Activated T-helper 17 cell treated with anti-CD3 and anti-CD28 coated beads, Interleukin-2, amount 50 U/mL, for 72 hours (primary cell): ENCODE measurements at places on chromosomes 12 and 14. TPM values are rescaled to one million over a fixed set of nuclear protein-coding genes. Genes with fewer than 3 reads are reported as not detected.

The HOXC9 gene
- total RNA-seq, result not detected

DNA sequence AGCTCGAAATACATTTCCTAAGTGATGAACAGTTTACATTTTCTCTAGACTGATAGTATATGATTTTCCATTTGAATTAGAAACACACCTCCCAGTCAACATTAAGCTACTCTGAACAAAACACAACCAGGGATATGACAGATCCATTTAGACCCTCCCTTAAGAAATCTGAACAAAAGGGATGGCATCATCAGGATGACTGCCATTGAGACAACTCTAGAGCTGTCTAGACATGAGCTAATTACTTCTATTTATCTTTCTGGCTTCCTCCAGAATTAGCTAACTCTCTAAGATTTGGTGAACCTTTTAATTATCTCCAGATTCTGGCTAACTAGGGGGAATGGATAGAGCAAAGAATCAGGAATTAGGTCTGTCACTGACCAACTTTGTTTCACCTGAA lies 92.9 kb upstream of the IGF1 start:
- no peak for ATAC-seq

GRCh38 chr12:42332301-42333285 lies 6.6 kb downstream of the PPHLN1 start:
- ATAC-seq, result peak; percentile 52

DNA sequence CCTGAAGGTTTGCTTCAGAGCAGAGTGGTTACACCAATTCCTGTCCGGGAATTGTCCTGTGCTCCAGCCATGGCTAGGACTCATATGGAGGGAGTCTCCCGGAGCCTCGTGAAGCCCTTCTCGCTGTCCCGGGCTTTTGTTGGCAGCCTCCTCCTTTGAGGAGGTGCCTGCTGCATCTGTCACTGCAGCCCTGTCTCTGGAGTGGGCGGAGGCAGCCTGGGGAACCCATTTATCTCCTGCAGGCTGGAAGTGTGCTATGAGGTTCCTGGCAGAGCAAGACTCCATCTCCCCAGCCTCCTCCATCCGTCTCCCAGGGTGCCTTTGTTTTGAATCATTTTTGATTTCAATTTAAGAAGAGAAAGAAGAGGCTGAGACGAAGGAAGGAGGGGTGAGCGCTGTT lies 355.3 kb downstream of the GLT1D1 start:
- ATAC-seq, result no peak

DNA sequence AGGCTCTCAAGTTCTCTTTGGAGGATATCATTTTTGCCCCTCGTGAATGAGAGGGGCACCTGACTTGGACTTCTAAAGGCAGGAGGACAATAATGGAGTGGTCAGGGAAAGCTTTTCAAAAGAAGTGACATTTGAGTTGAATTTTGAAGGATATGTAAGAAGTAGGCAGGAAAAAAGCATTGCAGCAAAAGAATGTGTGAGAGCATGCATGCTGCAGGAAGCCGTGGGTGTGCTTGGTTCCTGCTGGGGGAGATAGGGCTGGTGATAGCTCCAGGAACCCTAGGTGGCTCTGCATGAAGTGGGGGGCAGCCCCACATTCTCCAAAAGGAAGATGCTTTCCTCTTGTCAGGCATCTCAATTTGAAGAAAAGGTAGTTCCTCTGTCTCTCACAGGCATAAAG lies 23.1 kb downstream of the ACVR1B start:
- ATAC-seq, result no peak

DNA sequence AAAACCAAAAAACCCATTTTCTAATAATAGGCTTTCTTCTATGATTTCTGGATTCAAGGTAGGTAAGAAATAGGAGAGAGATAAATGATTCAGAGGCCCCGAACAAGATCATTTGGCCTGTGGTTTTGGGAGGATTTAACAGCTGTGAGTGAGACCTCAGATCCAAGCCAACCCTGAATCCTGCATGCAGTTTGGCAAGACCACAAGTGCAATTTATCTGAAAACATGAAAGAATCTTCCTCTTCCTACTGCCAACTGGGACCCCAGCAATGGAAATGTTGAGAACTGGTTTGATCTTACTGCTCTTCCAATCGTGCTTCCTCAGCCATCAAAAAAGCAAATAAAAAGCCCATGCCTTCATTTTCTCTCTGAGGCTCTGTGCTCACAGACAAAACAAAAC lies 519.7 kb upstream of the TBX3 start:
- ATAC-seq, result no peak

DNA sequence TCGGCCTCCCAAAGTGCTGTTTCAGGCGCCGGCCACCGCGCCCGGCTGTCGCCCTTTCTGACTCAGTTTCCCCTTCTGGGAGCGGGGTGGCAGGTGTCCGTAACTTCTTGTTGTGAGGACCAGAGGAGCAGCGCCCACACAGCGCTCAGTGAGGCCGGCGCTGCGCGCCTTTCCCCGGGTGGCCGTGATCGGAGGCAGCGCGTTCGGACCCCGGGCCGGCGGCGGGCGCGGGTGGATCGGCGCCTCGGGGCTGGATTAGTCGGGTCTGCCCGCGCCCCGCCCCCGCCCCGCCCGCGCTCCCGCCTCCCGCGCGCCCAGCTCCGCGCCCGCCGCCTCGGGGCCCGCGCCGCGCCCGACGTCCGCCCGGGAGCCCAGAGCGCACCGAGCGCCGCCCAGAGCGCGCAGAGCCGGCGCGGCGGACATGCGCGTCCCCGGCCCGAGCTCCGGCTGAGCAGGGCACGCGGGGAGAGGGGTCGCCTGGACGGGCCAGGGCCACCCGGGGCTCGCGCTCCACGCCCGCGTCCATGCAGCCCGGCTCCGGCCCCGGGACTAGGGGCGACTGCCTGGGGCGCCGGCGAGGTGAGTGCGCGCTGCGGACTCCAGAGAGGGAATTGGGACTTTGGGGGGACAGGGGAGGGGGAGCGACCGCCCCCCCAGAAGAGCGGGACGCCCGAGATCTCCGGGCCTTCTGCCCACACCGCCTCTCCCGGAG lies 50.6 kb downstream of the LRCOL1 start:
- ATAC-seq, result peak; percentile 57

DNA sequence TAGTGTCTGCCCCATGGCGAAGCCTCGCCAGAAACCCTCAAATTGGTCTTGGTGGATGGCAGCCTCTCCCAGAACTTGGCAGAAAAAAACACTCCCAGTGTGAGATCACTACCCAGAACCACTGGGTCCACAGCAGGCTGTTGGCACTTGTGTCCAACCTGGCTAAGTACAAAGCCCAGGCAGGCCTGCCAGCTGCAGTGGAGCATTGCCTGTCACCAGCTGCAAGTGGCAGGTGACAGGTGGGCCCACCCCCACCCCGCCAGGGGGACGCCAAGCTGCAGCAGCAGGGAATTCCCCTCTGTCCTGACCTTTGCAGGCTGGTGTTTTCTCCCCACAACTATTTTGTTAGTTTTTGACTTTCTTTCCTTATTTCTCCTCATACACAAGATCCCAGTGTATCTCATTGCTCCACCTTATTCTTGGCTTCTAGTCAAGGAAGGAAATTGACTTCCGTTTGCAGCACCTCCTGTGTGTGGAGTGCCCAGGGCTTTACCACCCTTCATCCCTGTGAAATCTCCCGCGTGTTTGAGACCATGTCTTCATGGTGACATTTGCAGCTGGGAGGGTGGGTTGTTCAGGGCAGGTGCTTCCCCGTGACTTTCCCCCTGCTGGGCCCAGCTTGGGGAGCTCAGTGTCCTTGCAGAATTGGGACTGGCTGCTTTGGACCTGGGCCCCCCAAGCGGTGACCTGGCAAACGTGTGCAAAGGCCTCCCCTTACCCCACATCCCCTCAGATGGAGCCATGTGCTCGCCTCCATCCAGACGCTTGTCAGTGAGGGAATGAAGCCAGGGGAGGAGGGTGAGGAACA lies 73.8 kb upstream of the RIN3 start:
- ATAC-seq, result no peak

DNA sequence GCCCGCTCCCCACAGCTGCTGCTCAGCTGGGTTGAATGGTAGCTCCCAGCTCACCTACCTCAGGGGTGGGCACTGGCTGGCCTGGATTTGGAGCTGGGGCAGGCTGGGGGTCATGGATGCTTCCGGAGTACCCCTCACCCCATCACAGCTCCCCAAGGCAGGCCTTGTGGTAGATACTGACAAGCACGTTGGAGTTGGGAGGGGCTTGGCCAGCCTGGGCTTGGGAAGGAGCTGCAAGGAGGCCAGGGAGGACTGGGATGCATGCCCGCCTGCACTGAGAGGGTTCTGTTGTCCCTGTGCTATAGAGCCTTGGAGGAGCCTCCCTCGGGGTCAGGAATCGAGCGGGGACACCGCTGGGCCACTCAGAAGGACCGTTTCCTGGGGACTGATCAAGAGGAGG lies 14.2 kb downstream of the TMEM63C start:
- ATAC-seq, result no peak

- ATAC-seq, result no peak
These were observed 3.3 kb downstream of the FAR2 start for GRCh38 chr12:29152223-29152868.

GRCh38 chr12:95318071-95318545 lies 100.5 kb downstream of the VEZT start:
- no peak for ATAC-seq

The RERG gene
- total RNA-seq, result not detected

The TMEM233 gene
- total RNA-seq, result not detected

The CPNE6 gene
- total RNA-seq, result not detected

The KRT72 gene
- not detected for total RNA-seq

The NID2 gene
- total RNA-seq, result not detected

The CS gene
- total RNA-seq, result 363 TPM

The NANOG gene
- not detected for total RNA-seq

DNA sequence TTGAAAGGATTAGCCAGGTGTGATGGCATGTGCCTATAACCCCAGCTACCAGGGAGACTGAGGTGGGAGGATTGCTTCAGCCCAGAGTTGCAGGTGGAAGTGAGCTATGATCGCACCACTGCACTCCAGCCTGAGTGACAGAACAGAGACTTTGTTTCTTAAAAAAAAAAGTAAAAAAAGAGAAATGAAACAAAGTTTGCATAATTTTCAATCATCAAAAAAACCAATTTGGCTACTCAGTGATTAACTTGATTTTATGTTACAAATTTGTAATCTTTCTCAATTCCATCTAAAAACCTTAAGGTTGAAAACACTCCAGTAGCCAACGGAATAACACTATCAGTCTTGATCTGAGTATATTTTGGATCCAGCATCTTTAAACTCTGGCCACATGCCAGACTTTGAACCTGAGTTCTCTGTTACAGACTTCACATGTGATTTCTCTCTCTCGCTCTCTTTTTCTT lies 12.6 kb upstream of the DENND5B start:
- ATAC-seq, result no peak
